NCI-H1417 treated with DMSO at 0.1 percent for 48 hours (cell line): ENCODE measurements at places on chromosomes 2 and 18.

- DNase-seq, result no peak
Measured at GRCh38 chr2:70062270-70062669, 25.0 kb upstream of the PCBP1 start.

DNA sequence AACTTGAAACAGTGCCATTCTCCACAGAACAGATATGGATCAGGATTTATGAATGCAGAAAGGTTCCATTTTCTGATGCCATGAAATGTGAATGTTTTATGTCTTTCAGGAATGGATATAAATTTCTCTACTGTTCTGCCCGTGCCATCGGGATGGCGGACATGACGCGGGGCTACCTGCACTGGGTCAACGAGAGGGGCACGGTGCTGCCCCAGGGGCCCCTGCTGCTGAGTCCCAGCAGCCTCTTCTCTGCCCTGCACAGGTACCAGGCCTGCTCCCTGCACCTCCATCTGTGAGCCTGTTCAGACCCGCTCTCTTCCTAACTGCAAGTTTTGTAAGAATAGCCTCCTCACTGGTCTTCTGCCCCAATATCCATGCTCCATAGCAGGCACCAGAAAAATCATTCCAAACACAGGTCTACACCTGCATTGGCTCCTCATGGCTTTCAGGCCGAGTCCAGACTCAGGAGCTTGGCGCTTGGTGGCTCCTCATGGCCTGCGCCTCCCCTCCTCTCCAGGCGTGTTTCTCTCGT is 68.6 kb downstream of the LPIN1 start:
- no peak for DNase-seq

- DNase-seq, result peak; percentile 46
Measured at GRCh38 chr18:21179590-21180220, 62.3 kb upstream of the GREB1L start.

- DNase-seq, result no peak
Measured at GRCh38 chr2:44944102-44944951, 2.8 kb downstream of the SIX3 start.

- DNase-seq, result no peak
Measured at GRCh38 chr2:10405448-10405847, 42.7 kb downstream of the ODC1 start.

GRCh38 chr18:24936691-24937090 is 415.3 kb downstream of the ZNF521 start:
- no peak for DNase-seq

- DNase-seq, result no peak
Measured at GRCh38 chr18:74248595-74248994, 43.2 kb downstream of the CYB5A start.

DNA sequence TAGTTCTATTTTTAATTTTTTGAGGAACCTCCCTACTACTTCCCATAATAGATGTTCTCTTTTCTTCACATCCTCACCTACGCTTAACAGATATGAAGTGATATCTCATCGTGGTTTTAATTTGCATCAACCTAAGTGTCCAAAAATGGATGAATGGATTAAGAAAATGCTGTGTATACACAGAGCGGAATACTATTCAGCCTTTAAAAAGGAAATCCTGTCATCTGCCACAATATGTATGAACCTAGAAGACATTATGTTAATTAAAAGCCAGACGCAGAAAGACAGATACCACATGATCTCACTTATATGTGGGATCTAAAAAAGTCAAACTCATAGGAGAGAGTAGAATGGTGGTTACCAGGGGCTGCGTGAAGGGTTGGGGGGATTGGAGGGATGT is 113.0 kb downstream of the PTRHD1 start:
- no peak for DNase-seq

GRCh38 chr2:160417745-160418397 is 75.7 kb downstream of the RBMS1 start:
- no peak for DNase-seq

- DNase-seq, result no peak
Measured at GRCh38 chr18:14935210-14935609, 187.2 kb downstream of the ANKRD30B start.

DNA sequence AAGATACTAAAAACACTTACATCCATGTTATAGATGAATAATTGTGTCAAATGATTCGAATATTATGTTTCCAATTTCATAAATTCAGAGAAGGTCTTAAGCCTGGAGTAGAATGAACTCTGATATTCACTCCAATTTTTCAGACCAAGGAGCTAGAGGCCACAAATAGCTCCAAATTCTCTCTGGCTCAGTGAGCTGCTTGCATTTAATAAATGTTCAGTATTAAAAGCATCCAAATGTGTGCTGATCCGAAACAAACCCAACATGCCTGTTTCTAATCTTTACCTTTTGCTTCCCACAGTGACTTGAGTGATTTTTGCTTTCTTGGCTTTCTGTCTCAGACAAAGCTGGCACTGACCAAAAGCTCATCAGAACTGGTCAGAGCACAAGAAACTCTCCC is 291.4 kb downstream of the CCDC85A start:
- no peak for DNase-seq

DNA sequence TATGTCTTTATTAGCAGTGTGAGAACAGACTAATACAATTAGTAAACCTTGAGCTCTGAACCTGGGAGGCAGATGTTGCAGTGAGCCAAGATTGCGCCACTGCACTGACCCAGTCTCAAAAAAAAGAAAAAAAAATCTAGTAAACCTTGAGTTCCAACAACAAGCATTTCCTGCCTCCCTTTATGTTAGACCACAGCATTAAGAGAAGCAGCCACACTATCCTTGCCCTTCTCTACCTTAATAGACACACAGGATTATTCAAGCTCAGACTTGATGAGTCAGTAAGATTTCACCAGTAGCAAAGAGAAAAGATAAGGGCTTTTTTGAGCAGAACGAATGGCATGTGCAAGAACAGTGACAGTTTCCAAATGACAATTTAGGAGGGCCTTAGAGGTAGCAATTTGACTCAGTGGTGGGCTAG is 18.0 kb upstream of the GLS start:
- DNase-seq, result no peak

- DNase-seq, result no peak
Measured at GRCh38 chr2:187271825-187272224, 176.2 kb downstream of the CALCRL start.

DNA sequence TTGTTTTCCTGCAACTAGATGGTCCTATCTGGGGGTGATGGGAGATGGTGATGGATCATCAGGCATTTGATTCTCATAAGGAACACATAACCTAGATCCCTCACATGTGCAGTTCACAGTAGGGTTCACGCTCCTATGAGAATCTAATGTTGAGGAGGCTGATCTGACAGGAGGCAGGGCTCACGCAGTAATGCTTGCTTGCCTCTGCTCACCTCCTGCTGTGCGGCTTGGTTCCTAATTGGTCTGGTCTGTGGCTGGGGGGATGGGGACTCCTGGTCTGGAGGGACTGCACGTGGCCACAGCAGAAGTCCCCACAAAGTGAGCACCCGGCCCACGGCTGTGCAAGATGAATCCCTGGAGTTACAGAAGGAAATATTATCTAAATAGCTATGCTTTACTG is 11.3 kb downstream of the MC5R start:
- DNase-seq, result no peak

GRCh38 chr2:61770746-61771145 is 83.1 kb downstream of the FAM161A start:
- no peak for DNase-seq

DNA sequence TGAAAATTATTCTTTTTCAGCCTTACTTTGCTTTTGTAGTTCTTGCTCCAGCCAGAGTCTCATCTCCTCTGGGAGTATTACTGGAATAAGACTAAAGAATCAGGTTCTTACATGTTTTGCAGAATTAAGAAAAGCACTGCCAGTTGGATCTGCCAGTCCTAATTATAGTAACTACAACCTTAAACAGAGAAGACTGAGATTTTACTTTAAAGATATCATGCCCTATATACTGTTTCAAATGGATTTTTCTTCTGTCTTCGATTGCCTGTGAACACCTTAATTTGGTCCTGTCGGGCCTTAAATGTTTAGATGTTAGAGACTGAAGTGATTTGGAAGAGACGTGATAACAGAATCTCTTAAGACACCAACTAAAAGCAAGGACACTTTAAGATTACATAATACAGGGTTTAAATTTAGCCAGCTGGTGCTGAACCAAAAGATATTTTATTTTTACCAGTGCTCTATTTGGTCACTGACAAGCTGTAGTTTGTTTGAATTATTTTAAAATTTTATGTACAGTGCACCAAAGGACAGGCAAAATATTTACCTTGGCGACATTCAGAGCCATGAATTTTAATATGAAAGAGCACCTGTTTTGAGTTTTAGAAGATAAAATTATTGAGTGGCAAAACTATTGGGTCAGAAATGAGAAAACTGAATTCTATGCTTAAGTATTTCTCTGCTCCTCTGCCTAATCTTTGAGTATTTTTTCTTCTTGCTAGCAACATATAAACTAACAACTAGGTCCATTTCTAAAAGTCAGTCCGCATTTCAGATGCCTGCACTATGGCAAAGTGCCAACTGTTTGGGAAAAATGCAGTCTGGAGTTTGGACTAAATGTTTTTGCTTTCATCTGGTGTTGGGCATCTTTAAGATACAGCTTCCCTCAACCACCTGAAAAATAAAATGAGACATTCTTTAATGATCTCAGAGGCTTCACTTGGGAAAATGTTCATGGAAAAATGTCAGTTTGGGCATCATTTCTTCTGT is 300.0 kb downstream of the XIRP2 start:
- no peak for DNase-seq

DNA sequence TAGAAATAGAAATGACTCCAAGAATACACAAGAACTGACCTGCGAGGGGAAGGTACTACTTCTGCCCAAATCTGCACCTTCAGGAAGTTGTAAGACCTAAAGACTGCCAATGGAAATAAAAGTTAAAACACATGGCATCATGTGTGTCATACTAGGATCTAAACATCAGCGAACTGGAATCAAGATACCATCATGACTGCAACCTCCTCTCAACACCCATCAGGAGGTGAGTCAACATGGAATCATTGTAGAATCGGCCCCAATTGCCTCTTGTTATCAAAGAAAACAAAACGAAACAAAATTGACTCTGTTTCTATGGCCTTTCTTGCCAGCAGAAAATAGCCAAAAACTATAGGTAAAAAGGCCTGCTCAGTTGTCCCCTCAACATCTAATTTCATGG is 15.1 kb downstream of the RDH14 start:
- DNase-seq, result no peak

DNA sequence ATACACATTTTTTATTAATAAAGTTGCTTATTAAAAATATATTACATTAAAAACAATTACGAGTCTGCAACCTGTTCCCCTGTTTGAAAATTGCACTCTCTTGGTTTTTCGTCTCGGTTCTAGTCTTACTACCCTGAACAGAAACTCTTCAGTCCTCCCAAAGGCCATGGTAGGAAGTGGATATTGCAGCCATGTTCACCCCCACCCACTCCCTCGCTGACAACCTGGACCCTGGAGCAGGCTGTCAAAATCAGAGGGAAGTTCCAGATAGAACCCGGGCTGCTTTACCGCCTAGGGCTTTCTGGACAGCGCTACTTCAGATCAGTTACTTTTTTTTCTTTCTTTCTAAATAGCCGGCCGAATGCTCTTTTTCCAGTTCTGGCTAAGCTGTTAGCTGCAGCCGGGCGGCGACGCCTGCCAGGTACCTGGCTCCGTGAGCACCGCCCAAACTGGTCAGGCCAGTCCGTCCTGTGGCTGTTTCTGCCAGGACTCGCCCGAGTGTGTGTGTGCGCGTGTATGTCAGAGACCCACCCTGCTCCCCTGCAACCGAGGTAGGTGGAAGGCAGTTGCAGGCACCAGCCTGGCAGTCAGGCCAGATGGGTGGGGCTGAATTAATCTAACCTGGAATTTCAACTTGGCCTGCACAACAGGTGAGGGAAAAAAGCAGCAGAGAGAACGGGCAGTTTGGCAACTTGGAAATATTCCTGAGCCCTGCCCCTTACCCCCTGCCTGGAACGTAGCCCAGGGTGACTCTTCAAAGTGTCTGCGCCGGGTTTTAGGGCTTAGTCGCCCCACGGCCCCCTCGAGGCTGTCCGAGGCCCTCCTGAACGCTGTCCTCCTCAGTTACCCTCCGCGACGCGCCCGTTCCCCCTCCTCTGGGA is 1.1 kb upstream of the TET3 start:
- no peak for DNase-seq

DNA sequence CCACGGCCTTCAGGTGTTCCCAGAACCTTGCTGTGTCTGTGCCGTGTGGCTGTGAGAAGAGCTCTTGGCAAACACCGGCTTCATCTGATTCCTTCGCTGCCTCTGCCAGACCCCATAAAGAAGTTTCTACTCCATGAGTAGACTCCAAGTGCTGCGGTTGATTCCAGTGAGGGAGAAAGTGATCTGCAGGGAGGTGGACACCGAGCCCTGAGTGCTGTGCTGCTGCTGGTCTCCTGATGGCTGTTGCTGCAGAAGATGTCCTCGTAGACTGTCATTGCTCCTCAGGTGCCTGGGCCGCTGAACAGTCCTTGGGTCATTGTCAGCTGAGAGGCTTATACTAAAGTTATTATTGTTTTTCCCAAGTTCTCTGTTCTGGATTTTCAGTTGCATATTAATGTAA is 19.6 kb downstream of the ASB1 start:
- no peak for DNase-seq

DNA sequence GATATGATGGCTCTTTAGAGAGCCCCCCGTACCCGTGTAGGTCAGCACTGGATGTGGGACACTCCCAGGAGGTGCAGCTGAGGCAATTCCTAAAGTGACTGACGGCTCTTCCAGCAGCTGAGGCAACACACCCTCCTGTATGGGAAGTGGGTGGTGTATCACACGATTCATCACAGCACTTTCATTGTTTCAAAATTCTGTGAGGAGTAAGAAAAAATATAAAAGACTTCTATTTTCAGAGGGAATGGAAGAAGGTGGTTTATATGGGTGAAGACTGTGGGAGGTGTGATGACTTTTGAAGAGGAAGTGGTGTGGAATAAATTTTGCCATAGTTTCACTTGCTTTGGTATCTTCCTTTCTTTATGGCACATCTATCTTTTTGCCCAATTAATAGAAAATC is 22.3 kb downstream of the QPCT start:
- no peak for DNase-seq

DNA sequence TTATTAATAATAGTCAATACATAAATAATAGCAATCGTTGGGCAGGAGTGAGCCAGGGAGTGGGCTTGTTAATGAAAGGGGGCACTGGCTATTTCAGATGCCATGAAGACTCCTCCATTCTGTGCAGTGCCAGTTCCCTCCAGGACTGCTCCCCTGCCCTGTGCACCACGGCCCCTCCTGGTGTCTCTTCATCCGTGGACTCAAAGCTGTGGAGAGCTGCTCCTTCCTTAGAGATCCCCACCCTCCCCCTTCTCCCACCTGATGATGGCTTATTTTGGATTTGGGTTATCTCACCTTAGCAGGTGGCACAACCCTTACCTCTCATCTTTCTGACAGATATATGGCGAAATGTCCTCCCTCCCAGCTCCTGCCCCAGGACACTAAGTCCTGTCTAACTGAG is 3.1 kb upstream of the CELF4 start:
- DNase-seq, result no peak
